ENCODE measurements at places on chromosomes 3 and 15.

GRCh38 chr3:66907136-66907535, 91.0 kb upstream of the KBTBD8 start:
- DNase-seq: no peak

DNA sequence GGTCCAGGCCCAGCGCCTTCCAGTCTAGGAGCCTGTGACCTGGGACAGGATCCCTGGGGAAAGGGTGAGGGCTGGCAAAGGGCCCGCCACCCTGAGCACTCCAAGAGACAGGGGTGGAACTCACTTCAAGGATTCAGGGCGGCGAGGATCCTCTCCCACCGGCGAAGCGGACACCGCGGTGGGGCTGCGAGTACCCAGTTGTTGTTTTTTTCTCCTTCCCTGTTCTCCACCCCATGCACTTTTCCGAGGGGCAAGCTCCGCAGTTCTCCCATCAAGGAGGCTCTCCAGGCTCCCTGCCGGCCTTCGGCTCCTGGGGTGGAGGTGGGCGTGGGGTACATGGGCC, 387 bp upstream of the PAQR5 start:
- DNase-seq: no peak

GRCh38 chr3:18946524-18946923, 201.8 kb upstream of the KCNH8 start:
- DNase-seq: no peak

- no peak for DNase-seq
Measured at GRCh38 chr3:81443958-81444357, 317.5 kb downstream of the GBE1 start.

DNA sequence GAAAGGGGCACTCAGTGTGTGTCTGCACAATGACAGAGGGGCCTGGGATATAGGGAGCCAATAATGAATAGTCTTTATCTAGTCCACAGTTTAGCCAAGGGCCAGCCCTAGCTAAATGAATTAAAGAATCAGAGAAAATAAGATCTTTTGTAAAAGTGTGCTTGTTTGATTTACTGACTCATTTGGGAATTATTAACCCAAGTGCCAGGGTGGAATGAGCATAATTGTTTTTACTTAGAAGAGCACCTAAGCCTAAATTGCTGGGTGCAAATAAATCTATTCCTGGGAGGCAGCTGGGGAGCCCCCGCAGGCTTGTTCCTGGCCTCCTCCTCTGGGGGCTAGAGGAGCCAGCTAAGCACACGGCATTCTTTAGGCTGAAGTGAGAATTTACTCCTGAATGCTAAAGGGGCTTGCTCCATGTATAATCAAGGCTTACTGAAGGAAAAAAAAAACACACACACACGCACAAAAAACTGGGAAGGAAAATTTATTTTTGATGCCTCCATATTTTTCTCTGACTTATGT, 405.3 kb upstream of the SUCLG2 start:
- DNase-seq: no peak

DNA sequence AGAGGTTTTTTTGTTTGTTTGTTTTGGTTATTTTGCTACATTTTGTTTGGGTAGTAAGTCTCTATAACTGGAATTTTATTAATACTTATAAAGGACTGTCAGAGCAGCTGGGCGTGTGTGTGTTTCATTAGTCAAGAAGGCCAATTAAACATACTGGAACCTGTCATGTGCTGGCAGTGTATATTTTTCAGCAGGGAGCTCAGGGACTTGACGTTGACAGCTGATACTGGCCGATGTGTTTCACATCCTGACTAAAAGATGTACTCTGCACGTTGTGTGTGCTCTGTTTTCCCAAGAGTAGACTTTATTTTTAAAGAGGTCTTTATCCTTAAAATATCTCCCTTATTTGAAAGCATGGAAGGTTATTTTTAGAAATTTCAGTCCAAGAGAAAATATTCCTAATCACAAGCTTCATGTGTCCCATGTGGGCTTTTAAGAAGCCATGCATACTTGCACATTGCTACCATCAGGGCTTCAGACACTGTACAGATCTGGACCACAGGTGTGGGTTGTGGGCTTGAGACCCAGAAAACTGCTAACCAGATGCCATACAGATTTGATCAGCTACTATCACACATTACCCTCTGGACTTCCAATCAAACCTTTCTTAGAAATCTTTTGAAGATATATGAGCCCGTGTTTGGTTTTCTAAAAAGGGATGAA, 135.9 kb downstream of the FEZF2 start:
- no peak for DNase-seq

DNA sequence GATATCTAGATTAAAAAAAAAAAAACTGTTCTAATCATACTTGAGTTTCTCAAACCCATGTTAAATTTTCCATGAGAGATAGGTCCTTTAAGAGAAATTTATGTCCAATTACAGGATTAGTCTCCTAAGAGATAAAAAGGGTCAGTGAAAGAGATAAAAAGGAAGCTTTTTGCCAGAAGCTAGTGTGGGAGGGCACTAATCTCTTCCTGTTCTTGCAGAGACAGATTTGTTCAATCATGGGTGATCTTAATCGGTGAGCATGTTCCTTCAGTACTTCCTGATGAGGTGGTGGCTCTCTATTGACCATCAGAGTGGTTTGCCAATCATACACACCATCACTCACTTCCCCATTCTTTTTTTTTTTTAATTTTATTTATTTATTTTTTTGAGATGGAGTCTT, 16.9 kb upstream of the LPP start:
- DNase-seq: no peak

DNA sequence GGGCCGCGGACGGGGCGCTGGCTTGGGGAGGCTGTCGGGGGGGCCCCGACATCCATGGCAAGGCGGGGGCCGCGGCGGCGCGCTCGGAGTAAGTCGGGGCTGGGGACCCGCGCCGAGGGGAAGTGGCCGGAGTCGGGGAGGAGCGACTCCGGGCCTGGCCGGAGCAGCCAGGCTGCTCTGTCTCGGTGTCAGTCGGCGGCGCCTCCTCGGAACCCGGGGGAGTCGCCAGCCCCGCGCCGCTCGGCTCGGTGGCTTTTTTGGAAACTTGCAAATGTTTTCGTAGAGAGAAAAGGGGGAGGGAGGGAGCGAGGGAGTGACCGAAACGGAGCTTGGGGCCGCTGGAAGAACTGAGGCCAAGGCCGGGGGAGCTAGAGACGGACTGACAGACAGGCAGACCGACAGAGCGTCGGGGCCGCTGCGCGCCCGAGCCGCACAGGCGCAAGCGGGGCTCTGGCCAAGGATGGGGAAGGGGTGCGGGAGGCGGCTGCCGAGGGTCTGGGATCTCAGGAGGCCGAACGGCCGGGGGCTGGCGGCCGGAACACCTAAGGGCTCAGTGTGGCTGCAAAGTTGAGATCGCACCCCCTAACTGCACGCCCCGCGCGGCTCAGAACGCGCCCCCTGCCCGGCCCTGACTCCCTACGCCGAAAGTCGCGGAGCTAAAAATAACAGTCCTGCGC, 5.0 kb downstream of the PTH1R start:
- DNase-seq: no peak

Data from stimulated activated CD8-positive, alpha-beta memory T cell treated with anti-CD3 and anti-CD28 coated beads, Interleukin-15, amount 100 ng/mL, for 48 hours (primary cell).